ENCODE measurements at places on chromosomes 5 and 9. TPM values are rescaled to one million over a fixed set of nuclear protein-coding genes. Genes with fewer than 3 reads are reported as not detected.
A peak's percentile ranks its signal among the peaks of the same experiment; 100 is the strongest.

GRCh38 chr9:123073991-123074422 is 40.5 kb downstream of the GPR21 start:
- peak; percentile 56 for DNase-seq
- no peak overlapping the region for H3K4me3 ChIP-seq
- H3K36me3 ChIP-seq, result peaks cover 2% of the 10 kb centered on the region
- no peak overlapping the region for H3K27ac ChIP-seq
- peaks cover 5% of the 10 kb centered on the region for H3K4me1 ChIP-seq

DNA sequence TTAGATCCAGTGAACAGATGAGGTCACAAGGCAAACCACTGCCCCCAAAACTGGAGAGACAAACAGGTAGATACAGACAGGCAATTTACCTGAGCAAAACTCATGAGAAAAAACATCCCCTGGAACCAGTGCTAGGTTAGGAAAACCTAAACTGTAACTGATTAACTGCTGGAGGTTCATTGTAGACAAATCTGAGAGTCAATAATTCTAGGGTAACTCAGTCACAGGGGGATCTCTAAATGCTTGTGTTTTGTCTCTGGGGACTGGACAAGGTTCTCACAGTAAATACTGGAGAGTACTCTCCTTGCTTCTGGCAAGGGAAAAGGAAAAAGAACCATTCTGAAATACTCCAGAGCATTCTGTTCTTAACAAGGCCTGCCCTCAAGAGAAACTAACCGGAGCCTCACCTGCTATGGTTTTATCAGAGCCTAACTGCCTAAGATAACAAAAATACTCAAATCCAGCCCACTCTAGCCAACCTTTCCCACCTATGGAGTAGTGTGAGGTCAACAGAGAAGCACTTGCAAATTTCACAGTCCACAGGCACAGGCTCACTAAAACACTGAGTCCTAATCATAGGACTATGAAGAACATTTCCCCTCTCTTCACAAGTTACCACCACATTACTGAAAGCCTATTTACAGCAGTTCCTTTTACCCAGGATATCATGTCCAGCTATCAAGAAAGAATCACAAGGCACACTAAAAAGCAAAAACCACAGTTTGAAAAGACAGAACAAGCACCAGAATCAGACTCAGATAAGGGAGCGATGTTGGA is 139.9 kb upstream of the ACOT12 start:
- H3K4me3 ChIP-seq, result no peak overlapping the region
- H3K4me1 ChIP-seq, result no peaks in the 10 kb centered on the region
- H3K27ac ChIP-seq, result no peak overlapping the region
- no peaks in the 10 kb centered on the region for H3K36me3 ChIP-seq
- no peaks in the 10 kb centered on the region for H3K27me3 ChIP-seq

- no peak overlapping the region for H3K4me3 ChIP-seq
- no peaks in the 10 kb centered on the region for H3K4me1 ChIP-seq
- no peak overlapping the region for H3K27ac ChIP-seq
- H3K27me3 ChIP-seq, result no peaks in the 10 kb centered on the region
- no peaks in the 10 kb centered on the region for H3K36me3 ChIP-seq
- no peak for DNase-seq
These were observed 620.2 kb upstream of the DMAC1 start for GRCh38 chr9:8419596-8420275.

GRCh38 chr5:51027271-51027670 is 356.0 kb upstream of the ISL1 start:
- DNase-seq, result no peak
- no peaks in the 10 kb centered on the region for H3K27me3 ChIP-seq
- no peaks in the 10 kb centered on the region for H3K4me1 ChIP-seq
- no peak overlapping the region for H3K27ac ChIP-seq

GRCh38 chr9:115398996-115399395 is 281.0 kb upstream of the TNC start:
- H3K36me3 ChIP-seq, result no peaks in the 10 kb centered on the region
- DNase-seq, result no peak
- H3K4me1 ChIP-seq, result no peaks in the 10 kb centered on the region
- no peaks in the 10 kb centered on the region for H3K27me3 ChIP-seq

GRCh38 chr5:105789246-105789645 is 1881.5 kb downstream of the EFNA5 start:
- H3K36me3 ChIP-seq, result no peaks in the 10 kb centered on the region
- no peak overlapping the region for H3K27ac ChIP-seq
- no peak for DNase-seq
- no peak overlapping the region for H3K4me3 ChIP-seq
- peaks cover 3% of the 10 kb centered on the region for H3K4me1 ChIP-seq

The ADAMTSL1 gene
- total RNA-seq, result 18.4 TPM

The HTR4 gene
- not detected for total RNA-seq

GRCh38 chr9:114300846-114301797 is 21.8 kb upstream of the ORM1 start:
- no peak overlapping the region for H3K4me3 ChIP-seq
- no peak overlapping the region for H3K27ac ChIP-seq
- no peaks in the 10 kb centered on the region for H3K27me3 ChIP-seq
- H3K36me3 ChIP-seq, result peaks cover 5% of the 10 kb centered on the region
- DNase-seq, result no peak
- H3K4me1 ChIP-seq, result no peaks in the 10 kb centered on the region

- DNase-seq, result no peak
- no peak overlapping the region for H3K4me3 ChIP-seq
- no peaks in the 10 kb centered on the region for H3K27me3 ChIP-seq
- H3K27ac ChIP-seq, result no peak overlapping the region
- H3K36me3 ChIP-seq, result no peaks in the 10 kb centered on the region
These were observed 63.4 kb downstream of the SMIM23 start for GRCh38 chr5:171848911-171849520.

The FGFR4 gene
- total RNA-seq, result 3.8 TPM

- no peaks in the 10 kb centered on the region for H3K36me3 ChIP-seq
- no peak overlapping the region for H3K27ac ChIP-seq
- no peaks in the 10 kb centered on the region for H3K4me1 ChIP-seq
These were observed 640.9 kb downstream of the SEMA5A start for GRCh38 chr5:8905021-8905420.

- no peak for DNase-seq
- no peak overlapping the region for H3K4me3 ChIP-seq
- H3K27me3 ChIP-seq, result no peaks in the 10 kb centered on the region
- H3K27ac ChIP-seq, result no peak overlapping the region
- H3K36me3 ChIP-seq, result no peaks in the 10 kb centered on the region
These were observed 123.3 kb downstream of the ST8SIA4 start for GRCh38 chr5:100779669-100780375.

DNA sequence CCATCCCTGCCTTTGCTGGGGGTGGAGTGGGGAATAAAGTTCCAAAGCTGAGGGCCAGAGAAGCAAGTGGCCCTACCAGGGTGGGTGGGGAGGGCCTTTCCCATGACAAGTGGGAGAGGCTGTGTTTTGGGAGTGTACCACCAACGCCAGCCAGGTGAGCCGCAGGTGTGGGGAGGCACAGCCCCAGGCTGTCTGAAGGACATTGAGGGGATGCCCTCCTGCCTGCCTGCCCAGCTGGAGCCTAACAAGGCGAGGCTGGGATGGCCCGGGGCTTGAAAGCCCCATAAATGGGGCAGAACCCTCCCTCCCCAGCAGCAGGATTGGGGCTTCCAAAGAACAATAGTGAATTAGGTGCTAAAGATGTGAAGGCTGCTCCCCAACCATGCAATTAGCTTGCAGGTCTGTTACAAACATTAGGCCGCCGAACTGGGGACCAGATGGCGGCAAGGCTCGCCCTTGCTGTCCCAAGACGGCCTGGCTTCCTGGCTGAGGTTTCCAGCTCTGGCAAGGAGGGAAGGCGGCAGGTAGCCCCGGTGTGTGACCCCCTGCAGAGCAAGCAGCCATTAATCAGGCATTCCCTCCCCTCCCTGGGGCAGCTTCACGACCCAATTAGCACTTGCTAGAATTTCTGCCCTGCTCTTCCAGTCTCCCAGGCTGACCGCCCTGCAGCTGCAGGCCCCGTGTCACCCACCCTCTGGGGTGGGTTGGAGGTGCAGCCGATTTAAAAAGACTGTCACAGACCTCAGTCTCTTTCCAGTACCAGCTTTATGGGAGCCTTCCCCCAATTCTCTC is 42.9 kb downstream of the FGF18 start:
- no peak overlapping the region for H3K4me3 ChIP-seq
- no peaks in the 10 kb centered on the region for H3K4me1 ChIP-seq
- no peak overlapping the region for H3K27ac ChIP-seq
- no peak for DNase-seq
- H3K27me3 ChIP-seq, result no peaks in the 10 kb centered on the region

The PDZD2 gene
- total RNA-seq, result 3.4 TPM

The F2RL1 gene
- 21.9 TPM for total RNA-seq

The TRPM3 gene
- 0.33 TPM for total RNA-seq

DNA sequence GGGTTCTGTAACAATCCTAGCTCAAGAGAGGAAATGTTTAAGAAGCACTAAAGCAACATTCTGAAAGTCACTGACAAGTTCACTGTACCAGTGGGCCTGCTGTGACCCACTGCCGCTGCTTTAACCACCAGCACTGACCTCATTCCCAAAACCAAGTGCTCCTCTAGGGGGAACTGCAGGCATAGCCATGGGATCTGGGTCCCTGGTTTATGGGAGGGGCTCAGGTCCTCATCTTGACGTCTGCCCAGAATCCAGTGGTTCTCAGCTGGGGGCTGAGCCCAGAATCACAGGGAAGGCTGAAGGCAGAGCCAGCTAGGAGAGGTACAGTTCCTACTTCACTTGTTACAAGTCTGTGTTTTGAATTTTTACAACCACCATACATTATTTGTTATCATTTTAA is 36.1 kb upstream of the SLC2A8 start:
- no peak overlapping the region for H3K27ac ChIP-seq
- H3K4me1 ChIP-seq, result no peaks in the 10 kb centered on the region
- H3K27me3 ChIP-seq, result no peaks in the 10 kb centered on the region
- H3K36me3 ChIP-seq, result no peaks in the 10 kb centered on the region
- no peak for DNase-seq

The LHFPL2 gene
- 26.8 TPM for total RNA-seq

DNA sequence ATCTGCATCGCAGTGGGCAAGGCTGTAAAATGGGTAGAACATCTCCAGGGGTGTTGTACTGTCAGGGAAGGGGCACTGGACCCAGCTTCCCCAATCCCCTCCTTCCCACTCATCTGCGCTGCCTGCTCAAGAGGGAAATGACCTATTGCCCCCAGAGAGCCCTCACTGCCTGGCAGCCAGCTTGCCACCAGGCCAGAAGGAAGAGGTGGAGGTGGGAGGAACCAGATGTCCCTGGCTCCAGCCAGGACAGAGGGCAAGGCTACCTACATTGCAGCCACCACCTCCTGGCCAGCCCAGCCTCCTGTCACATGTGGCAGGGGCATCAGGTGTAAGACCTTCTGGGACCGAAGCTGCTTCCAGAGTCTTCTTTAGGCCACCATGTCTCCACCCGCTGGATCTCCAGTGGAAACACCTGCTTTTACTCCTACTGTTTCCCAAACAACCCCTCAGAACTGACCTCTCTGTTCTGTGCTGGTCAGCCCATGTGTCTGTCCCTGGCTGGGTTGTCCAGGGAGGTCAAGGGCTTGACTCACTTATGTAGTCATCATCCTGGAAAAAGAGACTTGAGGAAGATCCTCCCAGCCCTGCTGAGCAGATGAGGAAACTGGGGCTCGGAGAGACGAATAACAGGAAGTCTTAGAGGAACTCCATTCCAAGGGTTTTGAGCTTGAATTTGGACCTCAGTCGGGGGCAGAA is 42.3 kb downstream of the JADE2 start:
- peaks cover 37% of the 10 kb centered on the region for H3K4me1 ChIP-seq
- H3K27ac ChIP-seq, result peak overlapping the region; percentile 61
- peak; percentile 80 for DNase-seq
- no peaks in the 10 kb centered on the region for H3K36me3 ChIP-seq
- no peak overlapping the region for H3K4me3 ChIP-seq

DNA sequence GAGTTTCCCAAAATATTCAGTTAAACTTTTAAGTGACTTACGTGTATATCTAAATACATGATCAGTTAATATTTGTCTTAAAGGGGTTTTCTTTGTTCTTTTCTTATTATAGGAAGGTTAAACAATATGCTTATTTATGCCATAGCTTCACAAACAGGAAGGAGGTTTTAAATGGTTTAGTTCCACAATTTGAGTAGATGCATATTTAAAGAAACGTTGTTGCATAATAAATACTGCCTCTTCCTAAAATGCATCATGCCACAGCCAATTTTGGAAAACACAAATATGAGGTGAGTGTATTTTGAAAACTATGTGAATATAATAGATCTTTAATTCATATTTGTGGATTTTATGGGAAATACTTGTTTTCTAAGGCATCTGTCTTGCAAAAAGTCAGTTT is 2.5 kb upstream of the ADRB2 start:
- no peaks in the 10 kb centered on the region for H3K27me3 ChIP-seq
- no peak overlapping the region for H3K4me3 ChIP-seq
- DNase-seq, result no peak
- H3K27ac ChIP-seq, result no peak overlapping the region
- peaks cover 30% of the 10 kb centered on the region for H3K4me1 ChIP-seq

DNA sequence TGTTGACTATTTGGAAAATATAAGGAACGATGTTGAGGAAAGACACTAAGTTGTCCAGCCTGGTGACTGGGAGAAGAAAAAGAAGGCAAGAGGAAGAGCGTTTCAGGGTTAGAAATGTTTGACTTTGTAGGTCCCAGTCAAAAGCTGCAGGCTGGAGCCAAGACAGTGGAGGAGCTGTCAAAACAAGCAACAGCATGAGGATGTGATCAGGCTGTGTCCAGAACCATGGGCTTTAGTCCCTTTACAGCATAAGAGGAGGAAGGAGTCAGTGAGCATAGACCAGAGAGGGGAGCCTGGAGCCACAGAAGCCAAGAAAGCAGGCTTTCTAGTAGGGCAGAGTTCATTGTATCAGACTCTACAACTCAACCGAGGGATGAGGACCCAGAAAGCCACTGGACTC is 658.5 kb downstream of the BNC2 start:
- no peak overlapping the region for H3K4me3 ChIP-seq
- H3K36me3 ChIP-seq, result no peaks in the 10 kb centered on the region
- no peaks in the 10 kb centered on the region for H3K27me3 ChIP-seq
- peaks cover 6% of the 10 kb centered on the region for H3K4me1 ChIP-seq
- no peak overlapping the region for H3K27ac ChIP-seq

GRCh38 chr5:103523319-103523718 is 39.3 kb downstream of the NUDT12 start:
- DNase-seq, result no peak
- H3K27ac ChIP-seq, result no peak overlapping the region
- no peaks in the 10 kb centered on the region for H3K27me3 ChIP-seq
- no peak overlapping the region for H3K4me3 ChIP-seq
- no peaks in the 10 kb centered on the region for H3K36me3 ChIP-seq

GRCh38 chr5:199197-199949 is 8.1 kb downstream of the LRRC14B start:
- H3K4me3 ChIP-seq, result no peak overlapping the region
- no peaks in the 10 kb centered on the region for H3K27me3 ChIP-seq
- no peak overlapping the region for H3K27ac ChIP-seq
- DNase-seq, result no peak
- H3K36me3 ChIP-seq, result peaks cover 10% of the 10 kb centered on the region
- H3K4me1 ChIP-seq, result no peaks in the 10 kb centered on the region
